ENCODE measurements at places on chromosomes 5 and 9.

- DNase-seq, result no peak
These were observed 622.7 kb upstream of the CDH18 start for GRCh38 chr5:20610681-20611080.

GRCh38 chr5:177357459-177358351 is at the start of gene RGS14:
RGS14 (plus strand) TSS chr5:177357924; CDS start chr5:177358025, 101 bp downstream.
- DNase-seq, result no peak

GRCh38 chr9:15369871-15370270 is 52.8 kb upstream of the SNAPC3 start:
- DNase-seq, result no peak

- no peak for DNase-seq
These were observed 32.2 kb downstream of the EXD3 start for GRCh38 chr9:137390553-137391410.

DNA sequence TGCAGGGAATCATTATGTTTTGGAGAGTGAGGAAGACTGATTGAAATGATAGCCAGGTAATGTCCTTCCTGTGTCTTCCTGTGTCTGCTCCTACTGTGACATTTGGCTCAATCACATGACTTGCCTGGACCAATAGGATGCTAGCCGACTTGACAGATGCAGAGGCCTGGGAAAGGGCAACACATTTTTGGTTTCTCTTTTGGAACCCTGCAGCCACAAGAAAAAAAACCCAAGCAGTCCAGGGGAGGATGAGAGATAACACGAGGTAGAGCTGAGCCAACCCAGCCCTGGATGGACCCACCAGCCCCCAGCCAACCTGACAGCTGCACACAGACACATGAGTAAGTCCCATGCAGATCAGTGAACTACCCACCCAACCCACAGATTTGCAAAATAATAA is 256.1 kb upstream of the SMARCA2 start:
- DNase-seq, result no peak

DNA sequence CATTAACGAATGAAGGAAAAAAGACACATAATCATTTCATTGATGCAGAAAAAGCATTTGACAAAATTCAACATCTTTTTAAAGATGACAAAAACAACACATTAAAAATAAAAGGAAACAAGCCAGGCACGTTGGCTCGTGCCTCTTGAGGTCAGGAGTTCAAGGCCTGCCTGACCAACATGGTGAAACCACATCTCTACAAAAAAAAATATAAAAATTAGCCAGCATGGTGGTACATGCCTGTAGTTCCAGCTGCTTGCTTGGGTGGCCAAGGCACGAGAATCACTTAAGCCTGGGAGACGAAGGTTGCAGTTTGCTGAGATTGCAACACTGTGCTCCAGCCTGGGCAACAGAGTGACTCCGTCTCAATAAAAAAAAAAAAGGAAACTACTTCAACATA is 77.0 kb downstream of the ERCC6L2 start:
- DNase-seq, result no peak

DNA sequence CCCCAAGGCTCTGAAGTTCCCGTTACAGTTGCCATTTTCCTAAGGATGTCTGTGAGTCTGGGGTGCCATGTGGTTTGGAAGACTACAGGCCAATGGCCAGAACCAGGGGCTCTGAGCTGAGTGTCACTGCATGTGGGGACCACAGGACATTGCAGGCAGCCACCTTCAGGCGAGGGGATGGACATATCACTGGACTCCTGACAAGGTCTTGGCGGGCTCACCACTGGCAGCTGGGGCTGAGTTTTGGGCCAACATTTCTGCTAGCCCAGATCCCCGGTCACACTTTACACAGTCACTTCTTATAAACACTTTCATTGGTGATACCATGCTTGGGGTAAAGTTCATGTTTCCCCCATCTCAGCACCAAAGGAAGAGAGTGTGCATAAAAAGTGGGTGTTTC is 109.8 kb downstream of the RASGRF2 start:
- DNase-seq, result no peak

GRCh38 chr9:130020618-130021017 is 22.4 kb downstream of the FNBP1 start:
- DNase-seq, result no peak

- no peak for DNase-seq
These were observed 32.9 kb downstream of the ACER2 start for GRCh38 chr9:19441730-19442129.

DNA sequence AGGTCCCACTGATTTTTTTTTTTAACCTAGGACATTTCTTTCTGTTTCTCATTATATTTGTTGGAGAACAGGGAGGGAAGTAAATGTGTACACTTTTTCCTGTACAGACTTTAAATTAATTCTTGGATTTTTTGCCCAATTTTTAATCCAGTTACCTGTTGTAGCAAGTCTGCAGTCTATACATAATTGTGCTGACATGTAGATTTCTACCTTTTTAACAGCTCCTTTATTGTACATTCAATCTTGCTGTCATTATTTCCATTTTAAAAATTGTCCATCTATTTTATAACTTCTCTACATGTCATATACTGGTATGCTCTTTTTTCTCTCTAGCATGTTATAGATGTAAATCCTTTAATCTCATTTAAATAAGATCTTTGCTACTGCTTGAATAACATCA is 1838.7 kb upstream of the CDH9 start:
- no peak for DNase-seq

GRCh38 chr9:116395699-116396037 is 242.1 kb downstream of the PAPPA start:
- DNase-seq, result no peak

Measured in spinal cord (tissue), 10 donors.